ENCODE measurements at places on chromosomes 4 and X.

DNA sequence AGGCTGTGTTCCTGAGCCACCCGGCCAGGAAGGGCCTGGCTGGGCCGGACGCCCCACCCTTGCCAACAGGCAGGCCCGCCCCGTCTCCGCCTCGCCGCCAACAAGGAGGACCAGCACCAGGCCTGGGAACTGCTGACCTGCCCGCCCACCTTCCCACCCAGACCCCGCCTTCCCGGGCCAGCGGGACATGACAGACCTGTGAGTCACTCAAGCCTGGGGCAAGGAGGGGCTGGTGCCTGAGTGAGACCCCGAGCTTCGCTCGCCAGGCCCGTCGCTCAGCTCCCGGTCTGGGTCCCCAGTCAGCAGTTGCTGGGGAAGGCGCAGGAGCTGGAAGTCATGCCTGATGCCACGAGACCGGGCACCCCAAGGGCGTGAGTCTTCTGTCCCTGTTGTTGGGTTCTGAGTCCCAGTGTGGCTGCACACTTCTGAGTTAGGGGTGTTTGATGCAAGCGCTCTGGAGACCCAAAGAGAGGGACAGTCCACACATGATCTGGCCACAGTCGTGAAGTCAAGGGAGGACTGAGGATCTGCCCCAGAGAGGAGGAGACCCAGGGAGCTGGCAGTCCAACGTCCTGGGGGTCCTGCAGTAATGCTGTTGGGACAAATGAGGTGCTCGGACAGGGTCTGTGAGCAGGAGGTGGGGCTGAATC is at the start of gene DNASE1L1:
TSS of gene DNASE1L1 (minus strand) at position 33 of the 650 bp plus-strand sequence. CDS start 3,686 bp downstream, outside the sequence.
- DNase-seq, result peak; percentile 80

DNA sequence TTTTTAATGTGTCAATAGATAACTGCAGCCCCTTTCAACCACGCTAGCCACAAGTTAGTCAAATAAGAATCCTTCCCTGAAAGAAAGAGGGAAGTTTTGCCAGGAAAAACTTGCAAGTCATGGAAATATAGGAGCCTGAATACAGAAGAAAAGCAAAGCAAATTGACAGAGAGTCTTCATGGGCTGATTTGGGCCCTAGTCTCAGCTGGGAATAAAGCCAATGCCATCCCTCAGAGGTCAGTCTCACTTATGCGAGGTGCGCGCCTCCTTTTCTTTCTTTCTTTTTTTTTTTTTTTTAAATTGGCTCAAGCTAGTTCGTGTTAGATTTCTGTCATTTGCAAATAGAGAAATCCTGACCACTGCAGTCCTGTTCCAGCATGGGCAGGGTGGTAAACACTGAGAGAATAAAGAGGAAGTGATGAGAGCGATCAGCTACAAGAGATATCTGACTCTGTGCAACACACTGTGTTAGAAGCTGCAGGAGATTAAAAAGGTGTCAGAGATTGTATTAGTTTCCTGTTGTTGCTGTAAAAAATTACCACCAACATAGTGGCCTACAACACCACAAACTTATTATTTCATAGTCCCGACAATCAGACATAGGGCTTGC is 299.7 kb downstream of the LDB2 start:
- DNase-seq, result no peak

- peak; percentile 54 for DNase-seq
Measured at GRCh38 chrX:120380699-120381098, 18.8 kb downstream of the ATP1B4 start.

GRCh38 chr4:67751260-67751659 is 2.9 kb downstream of the GNRHR start:
- DNase-seq, result no peak

- DNase-seq, result no peak
Measured at GRCh38 chr4:177271091-177271490, 38.6 kb upstream of the NEIL3 start.

All from GM12865 (cell line).